Testis (tissue), 5 donors: ENCODE measurements at places on chromosomes 6 and 20. TPM values are rescaled to one million over a fixed set of nuclear protein-coding genes. Genes with fewer than 3 reads are reported as not detected.

The ELOVL2 gene
- 26.7 TPM for polyA plus RNA-seq

The TSHZ2 gene
- polyA plus RNA-seq, result 13.0 TPM

The VWA7 gene
- 2.7 TPM for polyA plus RNA-seq

- DNase-seq, result no peak
Observed at GRCh38 chr6:38827024-38827423, 111.9 kb downstream of the DNAH8 start.

- DNase-seq, result no peak
Observed at GRCh38 chr20:46646659-46647380, 4.4 kb downstream of the SLC13A3 start.

DNA sequence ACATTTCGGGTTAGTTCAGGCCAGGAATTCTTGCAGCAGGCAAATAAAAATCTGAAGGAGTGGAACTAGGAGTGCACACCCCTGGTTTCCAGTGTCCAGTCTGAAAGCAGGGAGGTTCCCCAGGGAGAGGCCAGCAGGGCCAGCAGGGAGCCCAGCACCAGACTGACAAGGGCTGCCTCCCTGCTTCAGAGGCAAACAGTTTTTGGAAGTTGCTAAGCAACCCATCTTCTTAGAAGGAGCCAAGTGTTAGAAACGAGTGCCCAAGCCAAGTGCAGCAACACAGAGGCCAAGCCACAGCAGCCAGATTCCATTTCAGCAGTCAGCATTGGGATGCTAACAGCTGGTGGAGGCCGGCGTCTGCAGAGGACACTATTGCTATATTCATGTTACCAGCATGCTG is 179.1 kb downstream of the SYNDIG1 start:
- no peak for DNase-seq

- DNase-seq, result no peak
Observed at GRCh38 chr20:38196592-38196991, 31.5 kb upstream of the TGM2 start.

- peak; percentile 15 for DNase-seq
Observed at GRCh38 chr20:8711501-8711900, 357.4 kb upstream of the PLCB4 start.

GRCh38 chr20:11394145-11394833 is 523.4 kb upstream of the BTBD3 start:
- no peak for DNase-seq

GRCh38 chr20:3309226-3309625 is 70.2 kb upstream of the SLC4A11 start:
- no peak for DNase-seq

- no peak for DNase-seq
Observed at GRCh38 chr20:38924718-38925117, 1.5 kb upstream of the FAM83D start.

DNA sequence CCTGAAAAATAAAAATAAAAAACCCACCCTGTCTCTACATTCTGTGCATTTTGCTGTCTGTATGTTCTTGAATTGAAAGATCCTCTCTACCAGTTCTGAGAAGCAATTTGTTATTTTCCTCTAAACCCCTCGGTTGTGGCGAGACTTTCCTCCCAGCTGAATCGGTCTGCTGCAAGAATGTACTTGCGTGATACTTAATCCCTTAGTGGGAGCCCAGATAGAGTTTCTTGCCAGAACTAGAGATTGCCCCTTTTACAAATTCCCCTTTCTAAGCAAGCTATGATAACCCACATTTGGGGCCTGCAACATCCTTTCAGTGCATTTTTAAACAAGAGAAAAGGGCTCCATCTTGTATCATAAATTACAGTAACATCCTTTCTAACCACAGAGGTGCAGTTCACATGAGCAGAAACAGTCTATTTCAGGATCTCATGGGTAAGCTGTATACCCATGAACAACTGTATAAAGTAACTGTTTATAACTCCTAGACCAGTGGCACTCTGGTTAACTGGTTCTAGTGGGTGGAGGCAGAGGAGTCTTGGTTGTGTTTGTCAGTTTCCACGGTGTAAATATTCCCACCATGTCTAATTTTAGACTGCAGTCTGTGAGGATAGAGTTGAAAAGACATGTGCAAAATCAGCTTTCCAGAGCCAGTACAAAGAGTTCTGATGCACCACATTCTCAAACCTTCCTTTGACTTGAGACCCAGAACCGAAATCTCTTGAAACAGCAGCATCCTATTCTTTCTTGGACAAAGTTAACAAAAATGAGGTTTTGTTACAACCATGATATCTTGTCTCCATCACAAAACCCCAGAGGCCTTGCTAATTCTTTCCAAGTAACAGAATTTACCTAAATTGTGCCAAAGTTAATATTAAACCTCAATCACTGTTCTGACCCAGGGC is 113.1 kb upstream of the ZNF217 start:
- DNase-seq, result no peak

GRCh38 chr6:111714416-111715270 is 109.0 kb upstream of the TRAF3IP2 start:
- DNase-seq, result no peak

DNA sequence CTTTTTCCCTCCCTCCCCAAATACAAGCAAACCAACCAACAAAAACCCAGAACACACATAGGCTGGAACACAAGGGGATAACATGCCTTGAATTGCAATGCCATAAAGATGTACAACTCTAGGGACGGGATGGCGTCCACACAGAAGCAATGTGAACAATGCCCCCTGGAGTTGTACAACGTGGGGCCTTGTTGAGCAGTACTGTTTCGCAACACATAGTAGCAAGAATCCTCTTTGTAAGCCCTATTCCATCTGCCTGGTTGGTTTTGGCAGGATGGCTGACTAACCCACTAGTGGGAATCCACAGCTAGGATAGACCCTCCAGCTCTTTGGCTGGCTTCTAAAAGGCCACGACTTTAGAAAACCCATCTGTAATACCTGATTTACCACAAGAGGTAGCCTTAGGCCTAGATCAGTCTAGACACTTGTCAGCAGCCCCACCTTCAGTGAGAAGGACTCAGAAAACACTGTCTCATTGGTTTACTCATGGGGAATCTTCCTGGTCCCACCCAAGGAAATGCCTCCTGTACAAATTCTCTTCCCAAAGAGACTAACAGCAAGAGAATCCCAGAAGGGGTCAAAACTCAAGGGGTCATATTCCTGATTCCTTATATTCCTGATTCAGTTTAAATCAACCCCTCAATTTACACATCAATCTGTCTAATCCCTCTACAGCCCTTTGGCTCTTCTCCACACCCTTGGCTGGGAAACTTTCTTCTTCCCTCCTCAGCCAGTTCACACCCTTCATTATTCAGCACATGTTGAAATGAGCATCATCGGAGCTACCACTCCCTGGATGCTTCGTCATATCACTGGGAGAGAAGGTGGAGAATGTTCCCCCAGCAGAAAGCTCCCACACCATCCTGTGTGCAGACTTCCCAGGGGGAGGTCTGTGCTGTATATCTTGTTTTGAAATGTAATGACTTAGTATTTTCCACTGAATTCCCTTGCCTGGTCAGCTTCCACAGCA is 622.4 kb upstream of the FLRT3 start:
- no peak for DNase-seq

GRCh38 chr6:116087437-116088027 is 13.1 kb upstream of the NT5DC1 start:
- no peak for DNase-seq

DNA sequence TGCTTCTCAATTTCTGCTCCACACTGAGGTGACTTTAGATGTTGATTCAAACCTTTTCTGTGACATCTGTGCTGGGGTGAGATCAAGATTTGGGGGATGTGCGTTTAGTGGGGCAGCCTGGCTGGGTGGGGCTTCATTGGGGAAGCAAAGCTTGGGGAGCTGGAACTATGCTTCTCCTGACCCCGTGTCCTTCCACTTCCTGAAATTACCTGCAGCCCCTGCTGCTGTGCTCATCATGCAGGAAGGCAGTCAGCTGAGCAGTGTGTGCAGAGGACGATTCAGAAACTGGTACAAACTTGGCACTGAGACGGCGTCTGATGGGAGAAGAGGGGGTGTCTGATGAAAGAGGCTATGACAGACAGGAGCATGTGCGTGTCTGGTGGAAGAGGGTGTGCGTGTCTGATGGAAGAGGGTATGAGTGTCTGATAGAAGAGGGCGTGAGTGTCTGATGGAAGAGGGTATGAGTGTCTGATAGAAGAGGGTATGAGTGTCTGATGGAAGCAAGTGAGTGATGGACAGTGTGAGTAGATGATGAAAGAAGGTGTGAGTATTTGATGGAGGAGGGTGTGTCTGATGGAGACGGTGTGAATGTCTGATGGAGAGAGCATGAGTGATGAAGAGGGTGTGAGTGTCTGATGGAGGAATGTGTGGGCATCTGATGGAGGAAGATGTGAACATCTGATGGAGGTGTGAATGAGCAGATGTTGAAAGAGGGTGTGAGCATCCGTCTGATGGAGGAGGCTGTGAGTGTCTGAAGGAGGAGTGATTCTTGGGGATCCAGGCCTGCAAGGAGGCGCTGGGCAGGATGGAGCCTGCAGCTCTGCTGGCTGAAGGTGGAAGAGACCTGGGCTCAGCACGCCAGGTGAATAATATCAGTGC is 103.4 kb downstream of the SYCP2 start:
- peak; percentile 1 for DNase-seq

DNA sequence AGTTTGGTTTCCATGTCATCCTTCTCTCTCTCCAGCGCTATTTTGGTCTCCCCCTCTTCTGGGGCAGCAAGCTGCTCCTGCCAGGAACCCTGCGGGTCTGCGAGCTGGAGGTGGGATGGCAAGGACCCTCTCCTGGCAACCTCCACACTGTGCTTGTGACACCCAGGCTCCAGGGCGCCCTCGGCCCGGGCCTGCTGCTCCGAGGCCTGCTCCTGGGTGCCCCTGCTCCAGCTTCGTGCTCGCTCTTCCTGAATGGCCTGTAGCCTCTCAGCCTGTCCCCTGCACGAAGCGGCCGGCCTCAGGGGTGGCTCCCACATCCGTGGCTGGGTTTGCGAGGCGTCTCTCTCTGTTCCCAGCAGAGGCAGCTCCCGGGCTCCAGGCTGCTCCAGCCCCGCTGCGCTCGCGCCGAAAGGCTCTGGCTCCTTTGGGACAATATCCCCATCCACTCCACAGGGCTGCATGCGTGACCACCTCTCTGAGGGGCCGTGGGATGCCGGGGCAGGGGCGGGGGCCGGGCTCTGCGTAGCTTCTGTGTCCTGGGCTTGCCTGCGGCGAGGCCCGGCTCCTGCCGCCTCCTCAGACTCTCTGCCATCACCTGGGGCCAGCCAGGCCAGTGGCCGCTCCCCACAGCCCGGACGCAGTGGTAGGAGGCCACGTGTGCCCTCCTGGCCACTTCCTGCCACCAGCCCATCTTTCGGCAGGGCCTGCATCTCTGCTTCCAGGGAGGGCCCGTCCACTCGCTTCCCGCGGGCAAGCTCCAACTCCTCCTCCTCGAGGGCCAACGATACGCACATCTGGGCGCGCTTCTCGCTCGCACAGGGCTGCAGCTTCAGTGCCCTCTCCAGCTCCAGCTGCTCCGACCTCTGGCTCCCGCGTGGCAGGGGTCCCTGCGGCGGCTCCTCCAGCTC is 68.9 kb downstream of the GINS1 start:
- DNase-seq, result no peak

DNA sequence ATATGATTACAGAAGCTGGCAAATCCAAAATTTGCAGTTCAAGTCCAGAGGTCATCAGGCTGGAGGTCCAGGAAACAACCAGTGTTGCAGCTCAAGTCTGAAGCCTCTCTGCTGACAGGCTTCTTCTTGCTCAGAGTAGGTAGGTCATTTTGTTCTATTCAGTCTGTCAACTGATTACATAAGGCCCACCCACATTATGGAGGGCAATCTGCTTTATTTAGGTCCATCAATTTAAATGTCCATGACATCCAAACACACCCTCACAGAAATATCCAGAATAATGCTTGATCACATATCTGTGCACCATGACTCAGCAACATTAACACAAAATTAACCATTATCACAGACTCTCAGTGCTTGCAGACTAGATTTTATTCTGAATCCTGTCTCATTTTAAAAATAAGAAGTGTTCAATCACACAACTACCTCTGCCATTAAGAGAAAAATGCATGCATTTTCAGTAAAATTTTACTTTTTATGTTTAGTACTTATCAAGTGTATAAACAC is 759.2 kb upstream of the ADGRB3 start:
- DNase-seq, result no peak

DNA sequence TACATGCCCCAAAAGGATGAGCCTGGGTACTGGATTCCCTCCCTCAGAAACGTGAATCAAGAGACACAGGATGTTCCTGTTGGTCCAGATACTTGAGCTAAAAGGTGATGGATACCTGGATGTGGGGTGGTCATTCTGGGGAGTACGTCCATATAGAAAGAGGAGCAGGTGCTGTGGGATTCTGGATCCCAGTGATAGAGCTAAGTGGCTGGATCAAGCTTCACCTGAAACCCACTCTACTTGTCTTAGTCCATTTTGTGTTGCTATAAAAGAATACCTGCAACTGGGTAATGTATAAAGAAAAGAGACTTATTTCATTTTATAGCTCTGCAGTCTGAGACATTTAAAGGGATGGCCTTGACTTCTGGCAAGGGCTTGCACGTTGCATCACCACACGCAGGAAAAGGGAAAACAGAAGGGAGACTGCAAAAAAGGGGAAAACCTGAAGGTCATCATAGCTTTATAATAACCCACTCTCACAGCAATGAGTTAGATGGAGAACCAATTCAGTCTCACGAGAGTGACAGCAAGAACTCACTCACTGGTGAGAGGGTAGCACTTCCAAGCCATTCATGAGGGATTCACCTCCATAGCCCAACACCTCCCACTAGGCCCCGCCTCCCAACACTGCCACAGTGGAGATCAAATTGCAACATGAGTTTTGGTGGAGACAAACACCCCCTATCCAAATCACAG is 31.2 kb downstream of the RIPOR3 start:
- no peak for DNase-seq

GRCh38 chr6:121791396-121792315 is 356.2 kb downstream of the GJA1 start:
- no peak for DNase-seq

- no peak for DNase-seq
Observed at GRCh38 chr6:139650941-139651340, 276.5 kb upstream of the CITED2 start.

- no peak for DNase-seq
Observed at GRCh38 chr20:8151372-8151771, 19.3 kb downstream of the PLCB1 start.

DNA sequence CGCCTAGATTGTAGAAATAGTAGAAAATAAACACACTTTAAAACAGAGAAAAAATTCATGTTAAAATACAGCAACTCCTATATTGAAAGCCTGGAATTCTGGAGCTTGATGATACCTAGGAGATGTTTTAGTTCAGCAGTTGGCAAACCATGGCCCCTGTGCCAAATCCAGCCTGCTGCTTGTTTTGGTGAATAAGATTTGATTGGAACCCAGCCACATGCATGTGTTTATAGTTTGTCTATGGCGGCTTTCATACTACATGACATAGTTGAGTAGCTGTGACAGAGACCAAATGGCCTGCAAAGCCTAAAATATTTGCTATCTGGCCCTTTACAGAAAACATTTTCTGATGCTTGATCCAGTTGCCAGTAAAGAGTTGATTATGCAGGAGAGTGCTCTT is 57.2 kb downstream of the PAX1 start:
- no peak for DNase-seq

DNA sequence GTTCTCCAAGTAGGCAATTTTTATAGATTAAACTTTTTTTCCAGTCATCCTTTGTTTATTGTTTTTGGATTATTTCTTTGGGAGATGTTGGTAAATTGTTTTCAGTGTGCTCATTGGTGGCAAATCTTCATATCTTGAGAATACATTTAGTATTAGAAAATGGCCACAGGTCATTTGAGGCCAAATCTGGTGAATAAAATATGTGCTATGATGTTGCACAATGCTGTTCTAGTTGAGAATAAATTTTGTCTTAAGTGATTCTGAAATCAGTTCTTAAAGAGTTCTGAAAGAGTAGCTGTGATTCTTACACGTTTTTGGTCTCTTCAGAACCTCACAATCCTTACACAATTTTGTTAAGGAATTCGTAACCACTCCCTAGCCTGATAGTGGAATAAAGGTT is 20.1 kb downstream of the CDKAL1 start:
- no peak for DNase-seq

GRCh38 chr6:16180696-16181438 is 52.0 kb downstream of the MYLIP start:
- DNase-seq, result no peak
